ENCODE measurements at places on chromosomes 12 and 14.

- peak; percentile 89 for DNase-seq
Measured at GRCh38 chr12:119179335-119180021, 747 bp downstream of the HSPB8 start.

- DNase-seq, result peak; percentile 66
Measured at GRCh38 chr12:79911889-79912656, 22.8 kb downstream of the PPP1R12A start.

DNA sequence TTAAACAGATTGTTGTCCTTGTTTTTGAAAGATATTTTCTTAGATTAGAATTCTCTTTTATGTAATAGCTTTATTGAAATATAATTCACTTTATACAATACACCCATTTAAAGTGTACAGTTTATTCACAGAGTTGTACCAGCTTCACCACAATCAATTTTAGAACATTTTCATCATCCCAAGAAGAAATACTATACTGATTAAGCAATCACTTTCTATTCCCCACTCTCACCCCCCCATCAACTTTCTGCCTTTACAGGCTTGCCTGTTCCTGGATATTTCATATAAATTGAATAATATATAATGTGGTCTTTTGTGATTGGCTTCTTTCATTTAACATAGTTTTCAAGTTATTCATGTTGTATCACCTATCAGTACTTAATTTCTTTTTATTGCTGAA is 44.4 kb downstream of the ARHGAP5 start:
- DNase-seq, result peak; percentile 3

GRCh38 chr12:64054079-64054520 is 168.0 kb downstream of the KICS2 start:
- no peak for DNase-seq

- no peak for DNase-seq
Measured at GRCh38 chr14:50037852-50038251, 78.5 kb downstream of the VCPKMT start.

GRCh38 chr12:132275110-132275531 is 54.3 kb downstream of the GALNT9 start:
- DNase-seq, result peak; percentile 46

- DNase-seq, result peak; percentile 61
Measured at GRCh38 chr14:61498811-61499210, 177.4 kb downstream of the PRKCH start.

DNA sequence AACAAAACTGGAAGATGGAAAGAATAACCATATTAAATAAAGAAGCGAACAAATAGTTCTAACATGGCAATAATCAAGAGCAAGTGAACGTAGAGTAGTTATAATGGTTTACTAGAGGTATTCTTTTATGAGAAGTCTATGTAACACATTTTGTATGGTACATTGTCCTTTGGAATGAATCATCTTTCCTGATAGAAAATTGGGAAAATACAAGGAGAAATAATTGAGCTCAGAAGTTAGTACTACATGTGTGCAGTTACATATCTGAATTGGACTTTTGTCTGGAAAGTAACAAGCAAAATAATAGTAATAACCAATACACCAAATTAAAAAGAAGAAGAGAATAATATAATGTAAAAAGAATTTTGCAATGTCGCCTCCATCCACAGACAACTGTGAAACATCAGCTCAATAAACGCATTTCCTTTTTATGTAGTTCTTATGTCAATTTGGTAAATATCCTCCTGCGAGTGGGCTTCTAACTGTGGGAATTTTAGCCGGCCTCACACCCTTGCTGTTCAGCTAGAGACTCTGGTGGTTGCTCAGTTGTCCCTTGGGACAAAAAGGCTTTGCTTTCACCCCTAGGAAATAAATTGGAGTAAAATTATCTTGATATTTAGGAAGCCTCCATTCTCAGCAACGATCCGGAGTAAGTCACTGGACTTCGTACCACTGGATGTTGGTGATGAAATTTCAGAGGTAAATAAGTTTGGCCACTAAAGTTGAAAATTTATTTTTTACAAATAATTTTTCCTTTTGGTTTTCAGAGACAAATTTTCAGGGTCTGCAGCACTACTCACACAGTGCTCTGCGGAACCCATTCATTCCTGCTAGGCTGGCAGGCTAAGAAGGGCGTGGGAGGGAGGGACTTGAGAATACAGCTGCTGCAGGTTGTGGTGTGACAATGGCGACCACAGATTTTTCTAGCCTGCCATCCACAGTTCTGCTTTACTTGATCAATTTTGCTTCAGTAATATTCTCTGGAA is 1.1 kb upstream of the TUBA1A start:
- no peak for DNase-seq

GRCh38 chr14:21257394-21257909 is 11.8 kb downstream of the HNRNPC start:
- peak; percentile 14 for DNase-seq

DNA sequence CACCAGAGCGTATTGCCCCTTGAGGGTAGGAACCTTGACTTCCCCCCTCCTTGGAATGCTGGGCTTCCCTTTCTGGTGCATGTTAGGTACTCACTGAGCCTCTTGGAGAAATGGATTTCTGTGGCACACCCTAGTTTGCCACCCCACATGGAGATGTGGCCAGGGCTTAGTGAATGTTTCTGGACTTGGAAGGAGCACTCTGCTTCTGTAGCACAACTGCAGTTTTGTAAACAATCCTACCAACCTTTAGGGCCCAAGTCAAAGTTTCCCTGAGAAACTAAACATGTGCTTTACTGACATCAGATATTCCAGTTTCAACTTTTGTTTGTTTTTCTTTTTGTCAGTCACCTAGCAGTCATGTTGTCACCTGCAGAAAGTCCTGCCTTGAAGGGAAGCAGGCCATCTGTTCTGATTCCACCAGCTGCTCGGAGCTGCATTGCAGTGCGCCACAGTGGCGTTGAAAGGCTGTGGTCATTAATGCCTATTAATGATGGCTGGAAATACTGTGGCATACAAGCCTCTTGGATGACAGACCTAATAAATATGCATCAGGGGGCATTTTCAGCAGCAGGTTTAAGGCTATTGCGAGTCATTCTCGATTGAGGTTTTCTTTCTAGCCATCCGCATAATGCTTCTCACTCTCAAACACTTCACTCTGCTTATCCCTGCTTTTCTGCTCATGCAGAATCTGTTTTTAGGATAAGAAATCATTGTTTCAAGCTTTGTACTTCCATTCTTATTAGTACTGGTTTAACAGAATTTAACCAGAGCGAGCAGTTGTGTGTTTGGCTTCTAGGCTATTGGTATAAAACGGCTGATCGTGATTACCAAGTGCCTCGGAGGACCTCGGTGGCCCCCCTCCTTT is 7.8 kb downstream of the PELI2 start:
- DNase-seq, result peak; percentile 50

DNA sequence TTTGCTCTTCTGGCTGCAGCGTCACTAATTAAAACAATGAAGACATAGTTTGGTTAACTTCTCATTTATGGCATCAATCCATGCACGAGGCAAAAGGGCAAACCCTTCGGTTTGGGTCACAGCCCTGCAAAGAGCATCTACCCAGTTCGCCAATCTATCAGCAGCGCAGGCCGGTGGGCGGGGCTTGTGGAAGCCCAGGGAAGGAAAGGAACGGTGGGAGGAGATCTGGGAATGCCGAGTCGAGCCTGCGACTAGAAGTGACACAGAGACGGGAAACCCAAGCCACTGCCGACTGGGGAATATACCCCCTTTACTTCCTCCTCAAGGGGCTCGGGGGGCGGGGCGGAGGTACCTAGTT is 466 bp downstream of the KICS2 start:
- DNase-seq, result peak; percentile 85

DNA sequence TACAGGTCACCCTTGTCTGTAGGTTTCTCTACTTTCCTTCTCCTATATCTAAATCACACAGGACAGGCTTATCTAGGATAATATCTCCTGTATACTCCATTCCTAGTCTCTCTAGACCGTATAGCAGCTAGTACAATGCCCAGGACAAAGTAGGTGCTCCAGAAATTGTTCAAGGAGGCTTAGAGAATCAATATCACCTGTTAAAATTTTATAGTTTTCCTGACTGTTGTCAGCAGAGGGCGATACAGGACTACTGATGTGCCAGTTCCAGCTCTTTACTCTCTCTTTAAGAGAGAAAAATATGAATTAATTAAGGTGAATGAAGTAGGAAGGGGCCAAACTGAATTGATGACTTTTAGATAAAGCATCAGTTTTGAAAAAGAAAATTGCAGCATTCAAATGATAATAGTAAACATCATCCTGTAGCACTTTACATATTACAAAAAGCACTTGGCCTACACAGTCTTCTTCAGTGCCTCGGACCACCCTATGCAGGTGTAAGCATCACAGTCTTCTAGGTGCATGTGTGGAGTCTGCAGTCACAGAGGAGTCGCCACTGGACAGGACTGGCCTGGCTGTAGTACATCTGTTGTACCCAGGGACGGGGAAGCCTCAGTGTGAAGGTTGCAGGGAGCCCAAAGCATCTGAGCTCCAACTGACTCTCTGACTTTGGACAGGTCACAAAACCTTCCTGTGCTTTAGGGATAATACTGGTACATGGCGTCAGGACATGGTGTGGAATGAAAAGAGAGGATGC is 61.9 kb upstream of the MAX start:
- DNase-seq, result peak; percentile 47

GRCh38 chr12:124188561-124189405 is 106.1 kb upstream of the RFLNA start:
- peak; percentile 63 for DNase-seq

- DNase-seq, result peak; percentile 45
Measured at GRCh38 chr14:36069535-36069900, 107.0 kb downstream of the PTCSC3 start.

- DNase-seq, result no peak
Measured at GRCh38 chr12:22826026-22826425, 201.1 kb downstream of the ETNK1 start.

- no peak for DNase-seq
Measured at GRCh38 chr12:103348935-103349334, 146.8 kb downstream of the C12orf42 start.

GRCh38 chr12:5969974-5970690 is 25.1 kb upstream of the ANO2 start:
- DNase-seq, result no peak

DNA sequence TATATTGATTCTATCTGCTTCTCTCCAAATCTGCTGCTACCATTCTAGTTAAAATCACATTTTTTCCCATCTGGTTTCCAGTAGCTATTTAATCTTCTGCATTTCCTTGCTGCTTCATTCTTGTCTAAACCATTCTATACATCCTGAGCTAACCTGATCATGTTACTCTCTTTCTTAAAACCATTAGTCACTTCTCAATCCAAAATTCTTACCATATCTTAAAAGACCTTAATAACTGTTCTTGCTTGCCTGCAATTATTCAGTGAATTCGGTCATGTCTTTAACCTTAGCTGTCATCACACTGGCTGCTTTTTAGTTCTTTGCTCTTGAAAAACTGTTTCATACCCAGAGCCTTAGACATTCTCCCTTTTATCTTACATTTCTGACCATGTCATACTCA is 56.4 kb upstream of the PZP start:
- no peak for DNase-seq

DNA sequence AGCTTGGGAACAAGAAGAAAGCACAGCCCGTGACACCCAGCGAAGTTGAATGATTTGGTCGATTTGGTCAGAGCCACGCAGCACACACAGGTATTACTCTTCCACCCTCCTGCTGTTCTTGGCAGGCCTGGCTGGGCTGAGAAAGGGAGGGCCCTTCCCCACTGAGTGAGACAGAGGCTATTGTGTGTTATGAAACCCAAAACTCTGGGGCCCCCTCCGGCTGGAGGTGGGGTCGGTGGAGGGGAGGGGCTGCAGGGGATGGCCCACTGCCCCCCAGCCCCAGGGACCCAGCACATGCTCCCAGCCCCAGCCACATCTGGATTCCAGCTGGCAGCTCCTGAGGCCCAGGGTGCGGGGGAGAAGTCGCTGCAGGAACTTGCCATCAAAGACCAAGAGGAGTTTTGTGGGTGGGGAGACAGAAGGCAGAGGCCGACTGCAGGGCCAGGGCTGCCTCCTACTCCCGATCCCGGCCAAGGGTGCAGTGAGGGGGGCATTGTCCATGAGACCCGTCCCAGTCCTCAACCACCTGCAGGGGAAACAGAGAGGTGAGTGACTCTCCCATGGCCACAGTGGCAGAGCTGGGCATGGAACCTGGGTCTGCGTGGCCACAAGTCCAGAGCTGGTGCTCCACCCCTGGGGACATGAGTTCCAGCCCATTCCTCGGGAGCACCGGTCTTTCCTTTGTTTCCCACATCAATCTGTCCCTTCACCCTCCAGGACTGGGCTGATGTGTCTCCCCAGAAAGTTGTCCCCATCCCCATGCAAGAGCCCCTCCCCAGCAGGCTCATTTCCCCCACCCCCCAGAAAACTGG is 8.7 kb downstream of the TMEM119 start:
- DNase-seq, result peak; percentile 71

DNA sequence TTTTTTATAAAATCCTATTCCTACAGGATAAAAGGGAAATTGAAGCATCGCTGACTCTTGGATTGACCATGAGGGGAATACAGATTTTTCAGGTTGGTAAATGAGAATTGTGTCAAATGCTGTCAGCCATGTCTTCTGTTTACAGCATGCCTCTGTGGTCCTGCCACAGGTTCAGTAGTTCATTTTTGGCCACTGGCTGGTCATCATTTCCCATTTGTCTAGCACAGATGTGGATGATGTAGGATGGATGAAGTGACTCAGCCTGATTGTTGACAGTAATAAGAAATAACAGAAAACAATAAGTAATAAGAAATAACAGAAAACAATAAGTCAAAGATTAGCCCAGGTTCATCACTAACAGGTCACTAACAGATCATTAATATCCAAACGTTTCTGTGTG is 59.8 kb downstream of the FRMD6 start:
- no peak for DNase-seq
